Kidney (tissue), 22 donors: ENCODE measurements at places on chromosomes 13 and 19. TPM values are rescaled to one million over a fixed set of nuclear protein-coding genes. Genes with fewer than 3 reads are reported as not detected.

The ZNF284 gene
- total RNA-seq: 2.5 TPM

The KL gene
- total RNA-seq: 12.5 TPM

The SYCN gene
- total RNA-seq: not detected

The FBN3 gene
- total RNA-seq: 0.44 TPM

The NMRK2 gene
- total RNA-seq: 0.69 TPM

The CNFN gene
- 2.2 TPM for total RNA-seq

The LHB gene
- not detected for total RNA-seq

The KASH5 gene
- total RNA-seq: not detected

GRCh38 chr13:38657191-38657590, 29.7 kb upstream of the FREM2 start:
- DNase-seq: no peak

DNA sequence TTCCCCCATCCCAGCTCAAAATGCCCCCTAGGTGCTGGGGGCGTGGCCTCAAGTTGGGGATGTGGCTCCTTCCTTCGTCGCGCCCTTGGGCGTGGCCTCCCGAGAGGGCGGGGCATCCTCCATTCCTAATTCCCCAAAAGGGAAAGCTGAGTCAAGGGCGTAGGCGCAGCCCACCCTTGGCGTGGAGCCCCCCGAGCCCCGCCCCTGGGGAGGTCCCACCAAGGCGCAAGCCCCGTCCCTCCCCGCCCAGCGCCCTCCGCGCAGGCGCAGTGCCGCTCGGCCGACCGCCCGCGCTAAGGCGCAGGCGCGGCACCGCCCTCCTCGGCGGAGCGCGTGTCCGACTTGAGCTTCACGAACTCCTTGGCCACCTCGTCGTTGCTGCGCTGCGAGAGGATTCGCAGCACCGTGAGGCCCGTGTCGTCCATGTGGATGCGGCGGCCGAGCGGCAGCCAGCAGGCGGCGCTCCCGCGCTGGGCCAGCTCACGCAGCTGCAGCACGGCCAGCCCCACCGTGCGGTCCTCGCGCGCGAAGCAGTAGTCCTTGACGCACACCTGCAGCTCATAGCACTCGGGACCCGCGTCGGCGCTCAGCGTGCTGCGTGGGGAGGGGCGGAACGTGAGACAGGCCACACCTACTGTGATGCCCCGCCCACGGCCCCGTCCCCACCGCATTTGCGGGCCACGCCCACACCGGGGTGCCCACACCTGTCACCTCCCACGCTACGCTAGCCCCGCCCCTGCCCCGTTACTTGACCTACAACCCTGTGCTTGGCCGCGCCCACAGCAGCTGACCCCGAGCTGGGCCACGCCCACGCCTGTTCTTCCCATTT, 50.5 kb downstream of the COLGALT1 start:
- peak; percentile 93 for DNase-seq

DNA sequence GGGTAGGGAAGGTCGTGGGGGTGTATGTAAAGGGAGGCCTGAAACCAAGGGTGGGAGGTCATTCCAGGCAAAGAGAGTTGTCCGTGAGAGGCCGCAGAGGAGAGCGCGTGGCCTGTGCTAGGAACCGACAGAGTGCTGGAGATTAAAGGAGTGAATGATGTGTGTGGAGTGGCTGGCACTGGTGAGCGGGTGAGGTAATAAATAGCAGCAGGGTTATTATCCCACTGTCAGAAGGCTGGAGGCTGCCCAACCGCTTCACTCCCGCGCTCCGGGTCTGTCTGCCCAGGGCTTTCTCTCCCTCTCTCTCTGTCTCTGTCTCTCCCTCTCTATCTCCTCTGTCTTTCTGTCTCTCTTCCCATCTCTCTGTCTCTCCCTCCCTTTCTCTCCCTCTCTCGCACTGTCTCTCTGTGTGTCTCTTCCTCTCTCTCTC, 17.4 kb downstream of the ZNF579 start:
- DNase-seq: no peak

GRCh38 chr19:37977992-37978391, 71.0 kb downstream of the SIPA1L3 start:
- no peak for DNase-seq

DNA sequence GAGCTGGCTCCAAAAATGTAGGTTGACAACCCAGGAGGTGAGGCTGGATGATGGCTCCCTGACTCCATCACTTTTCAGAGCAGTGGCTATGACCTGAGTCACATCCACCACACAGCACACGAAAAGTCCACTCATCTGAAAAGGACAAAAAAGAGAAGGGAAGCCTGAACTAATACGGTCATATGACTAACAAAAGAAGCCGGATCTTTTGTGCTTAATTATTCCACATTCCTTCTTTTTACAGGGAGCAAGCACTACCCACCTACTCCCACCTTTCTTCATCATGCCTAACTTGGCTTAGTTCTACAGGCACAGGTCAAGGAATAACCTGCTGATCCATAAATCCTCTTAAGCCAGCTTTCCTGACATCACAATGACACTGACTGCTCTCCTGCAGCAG, 601.3 kb upstream of the MIR17HG start:
- no peak for DNase-seq

GRCh38 chr13:97548711-97549110, 114.7 kb downstream of the RAP2A start:
- no peak for DNase-seq

DNA sequence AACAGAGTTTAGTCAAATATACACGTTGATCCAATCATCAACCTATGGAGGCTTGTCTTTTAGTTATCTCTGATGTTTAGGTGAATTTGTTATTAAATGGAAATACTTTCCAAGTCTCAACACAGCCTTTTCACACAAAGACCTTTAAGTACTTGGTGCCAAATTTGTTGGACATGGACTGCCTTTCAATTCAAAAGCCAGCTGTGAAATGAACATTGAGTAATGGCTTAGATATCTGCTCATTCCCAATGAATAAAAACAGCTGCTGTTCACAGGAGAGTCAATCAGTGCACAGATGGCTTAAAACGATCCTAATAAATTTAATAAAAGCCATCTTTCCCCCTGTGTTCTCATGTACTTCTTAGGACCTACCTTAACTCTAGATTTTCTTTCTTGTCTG, 19.9 kb upstream of the DHRS12 start:
- no peak for DNase-seq

DNA sequence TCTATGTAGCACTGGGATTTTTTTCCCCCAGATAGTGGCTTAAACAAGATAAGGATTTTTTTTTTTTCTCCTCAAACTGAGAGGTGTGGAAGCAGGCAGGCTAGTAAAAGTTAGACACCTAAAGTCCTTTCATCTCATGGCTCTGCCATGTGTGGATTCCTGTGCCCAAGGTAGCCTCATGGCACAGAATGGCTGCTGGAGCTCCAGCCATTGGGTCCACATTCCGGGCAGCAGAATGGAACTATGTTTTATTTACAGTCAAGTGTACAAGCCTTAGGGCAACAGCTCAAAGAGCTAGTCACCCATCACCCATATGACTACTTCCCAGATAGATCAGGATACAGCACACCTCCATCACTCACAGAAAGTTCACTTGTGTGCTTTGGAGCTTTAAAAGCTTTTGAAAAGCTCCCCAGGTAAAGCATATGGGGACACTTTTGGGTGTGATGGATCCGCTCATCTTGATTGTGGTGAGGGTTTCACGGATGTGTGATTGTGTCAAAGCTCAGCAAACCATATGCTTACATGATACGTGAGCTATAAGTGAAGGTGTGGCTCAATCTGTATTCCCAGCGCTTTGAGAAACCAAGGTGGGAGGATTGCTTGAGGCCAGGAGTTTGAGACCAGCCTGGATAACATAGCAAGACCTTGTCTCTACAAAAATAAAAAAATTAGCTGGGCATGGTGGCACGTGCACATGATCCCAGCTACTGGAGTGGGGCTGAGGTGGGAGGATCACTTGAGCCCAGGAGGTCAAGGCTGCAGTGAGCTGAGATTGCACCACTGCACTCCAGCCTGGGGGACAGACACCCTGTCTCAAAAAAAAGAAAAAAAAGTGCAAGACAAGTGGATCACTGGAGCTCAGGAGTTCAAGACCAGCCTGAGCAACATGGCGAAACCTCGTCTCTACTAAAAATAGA, 18.1 kb downstream of the PGLS start:
- DNase-seq: no peak

GRCh38 chr13:105037110-105037509, 1498.4 kb downstream of the EFNB2 start:
- no peak for DNase-seq

DNA sequence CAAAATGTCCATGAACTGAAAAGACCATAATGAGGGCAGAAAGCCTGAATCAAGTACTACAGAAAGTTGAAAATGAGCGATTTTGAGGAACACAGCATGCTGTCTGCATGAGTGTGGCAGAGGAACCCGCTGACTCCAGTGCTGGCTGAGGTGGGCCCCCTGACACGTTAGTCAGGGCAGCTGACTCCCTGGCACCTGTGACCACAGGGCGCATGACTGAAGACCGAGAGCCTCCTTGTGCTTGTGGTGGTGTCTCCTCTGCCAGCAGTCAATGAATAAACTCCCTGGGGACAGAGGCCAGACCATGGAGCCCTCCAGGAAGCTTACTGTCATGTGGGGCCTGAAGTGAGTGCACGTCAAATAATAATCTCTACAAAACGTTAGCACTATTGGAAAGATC, 38.4 kb upstream of the VSTM2B start:
- no peak for DNase-seq

GRCh38 chr19:1773184-1773583, 19.9 kb downstream of the ONECUT3 start:
- DNase-seq: peak; percentile 67

- peak; percentile 90 for DNase-seq
Observed at GRCh38 chr19:14556662-14557188, 15.1 kb downstream of the NDUFB7 start.

- no peak for DNase-seq
Observed at GRCh38 chr13:77861741-77862140, 56.9 kb downstream of the EDNRB start.

GRCh38 chr19:2288818-2289713, 7.1 kb upstream of the PEAK3 start:
- DNase-seq: no peak

DNA sequence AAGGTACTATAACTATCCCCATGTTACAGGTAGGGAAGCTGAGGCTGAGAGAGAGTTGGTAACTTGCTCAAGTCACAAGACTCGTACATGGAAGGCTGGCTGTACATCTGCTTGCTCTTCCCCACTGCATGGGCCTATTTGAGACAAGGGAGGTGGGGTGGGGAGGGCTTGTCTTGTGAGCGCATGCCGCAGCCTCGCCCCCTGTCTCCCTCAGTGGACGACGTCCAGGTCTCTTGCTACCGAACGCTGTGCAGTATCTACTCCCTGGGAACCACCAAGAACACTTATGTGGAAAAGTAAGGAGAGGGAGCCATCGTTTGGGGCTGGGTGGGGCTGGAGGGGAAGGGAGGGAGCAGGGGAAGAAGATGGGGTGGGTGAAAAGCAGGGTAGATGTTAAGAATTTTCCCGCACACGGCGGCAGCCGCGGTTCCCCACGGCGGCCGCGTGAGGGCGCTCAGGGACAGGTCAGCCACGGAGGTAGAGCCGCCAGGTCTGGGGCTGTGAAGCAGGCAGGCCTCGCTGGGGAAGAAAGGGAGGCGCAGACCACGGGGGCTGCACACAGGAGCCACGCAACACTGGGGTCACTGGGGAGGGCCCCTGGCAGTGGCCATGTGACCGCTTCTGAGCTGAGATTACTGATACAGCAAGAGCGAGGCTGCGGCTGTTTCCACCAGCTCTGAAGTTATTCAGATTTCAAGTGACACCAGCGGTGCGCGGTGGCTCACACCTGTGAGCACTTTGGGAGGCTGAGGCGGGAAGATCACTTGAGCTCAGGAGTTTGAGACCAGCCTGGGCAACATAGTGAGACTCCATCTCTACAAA, 81.5 kb downstream of the RYR1 start:
- DNase-seq: no peak

GRCh38 chr13:66410314-66410713, 819.8 kb downstream of the PCDH9 start:
- DNase-seq: no peak

DNA sequence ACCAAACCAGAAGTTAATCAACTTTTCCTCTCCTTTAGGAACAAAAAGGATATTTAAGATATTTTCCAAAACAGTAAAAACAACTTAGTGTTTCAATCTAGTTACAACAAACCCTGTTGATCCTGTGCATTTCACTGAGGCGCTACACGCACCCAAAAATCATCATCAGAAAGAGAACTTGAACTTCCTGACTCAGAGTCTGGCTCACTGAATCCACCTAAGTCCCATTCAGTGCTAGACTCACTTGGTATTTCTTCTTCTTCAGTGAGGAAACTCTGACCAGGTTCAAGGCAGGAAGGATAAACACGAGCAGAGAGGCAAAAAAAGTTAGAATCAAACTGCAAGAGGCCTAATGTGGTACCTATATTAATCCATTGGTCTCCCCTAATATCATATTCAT, 2.2 kb downstream of the KBTBD6 start:
- no peak for DNase-seq

DNA sequence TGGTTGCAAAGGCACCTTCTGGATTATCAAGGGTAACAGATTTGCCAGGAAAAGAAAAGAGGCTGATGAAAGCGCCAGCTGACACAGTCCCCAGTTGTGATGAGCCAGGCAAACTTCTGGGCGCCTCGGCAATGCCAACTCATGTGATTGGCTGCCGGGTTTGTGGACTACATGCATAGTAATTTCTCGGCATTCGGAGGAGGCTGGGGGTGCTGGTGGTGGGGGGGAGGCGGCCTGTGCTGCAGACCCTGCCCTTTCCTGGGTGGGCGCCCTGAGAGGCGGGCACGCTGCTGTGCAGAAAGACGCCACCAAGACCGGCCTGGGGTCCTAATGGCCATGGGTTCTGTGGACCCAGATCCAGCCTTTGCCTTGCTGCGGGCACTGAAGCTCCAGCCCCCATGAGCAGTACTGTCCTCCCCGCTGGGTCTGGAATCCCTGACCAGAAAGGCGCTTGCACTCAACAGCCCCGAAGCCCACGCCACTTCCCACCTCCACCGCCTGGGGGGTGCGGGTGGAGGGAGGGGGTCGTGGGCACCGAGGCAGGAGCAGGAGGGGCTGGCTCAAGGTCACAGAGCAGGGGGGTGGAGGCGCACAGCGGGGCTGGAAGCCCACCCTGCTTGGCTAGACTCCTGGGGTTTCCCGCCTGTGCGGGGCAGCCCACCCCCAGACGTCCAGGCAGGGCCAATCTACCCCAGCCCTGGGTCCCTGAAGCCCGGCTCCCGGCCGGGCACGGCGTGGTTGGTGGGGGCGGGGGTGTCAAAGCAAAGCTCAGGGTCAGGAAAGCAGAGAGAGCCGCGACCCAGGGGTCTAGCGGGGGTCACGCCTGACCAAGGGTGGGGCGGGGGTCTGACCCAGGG, 1.0 kb downstream of the DIRAS1 start:
- no peak for DNase-seq

GRCh38 chr13:112256716-112257494, 119.2 kb upstream of the SPACA7 start:
- no peak for DNase-seq

DNA sequence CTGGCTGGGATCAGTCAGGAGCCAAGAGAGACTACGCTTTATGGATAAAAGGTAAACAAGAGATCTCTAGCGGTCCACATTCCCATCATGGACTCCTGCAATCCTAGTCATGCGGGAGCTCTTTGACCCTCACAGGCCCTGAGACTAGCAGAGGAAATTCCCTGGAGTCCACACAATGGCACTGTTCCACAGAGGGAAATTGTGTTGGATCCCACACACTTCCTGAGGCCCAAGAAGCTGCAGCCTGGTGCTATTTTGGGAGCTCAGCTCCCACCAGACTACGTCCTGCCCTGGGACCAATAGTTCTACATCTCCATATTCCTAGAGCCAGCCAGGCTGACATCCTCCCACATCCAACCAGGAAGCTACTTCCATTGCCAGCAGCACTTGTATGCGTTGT, 2358.4 kb downstream of the PCDH9 start:
- no peak for DNase-seq
